ENCODE measurements at places on chromosomes 5 and 9.

DNA sequence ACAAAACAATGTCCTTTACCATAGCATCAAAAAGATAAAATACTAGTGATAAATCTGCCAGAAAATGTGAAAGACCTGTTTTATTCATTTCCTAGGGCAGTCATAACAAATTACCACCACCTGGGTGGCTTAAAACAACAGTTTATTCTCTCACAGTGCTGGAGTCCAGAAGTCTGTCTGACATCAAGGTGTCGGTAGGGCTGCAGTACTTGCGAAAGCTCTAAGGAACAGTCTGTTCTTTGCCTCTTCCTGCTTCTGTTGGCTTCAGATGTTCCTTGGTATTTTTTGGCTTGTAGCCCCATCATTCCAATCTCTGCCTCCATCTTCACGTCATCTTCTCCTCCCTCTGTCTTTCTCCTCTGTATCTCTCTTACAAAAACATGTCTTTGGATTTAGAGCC is 51.0 kb downstream of the PTPDC1 start:
- no peak for DNase-seq

DNA sequence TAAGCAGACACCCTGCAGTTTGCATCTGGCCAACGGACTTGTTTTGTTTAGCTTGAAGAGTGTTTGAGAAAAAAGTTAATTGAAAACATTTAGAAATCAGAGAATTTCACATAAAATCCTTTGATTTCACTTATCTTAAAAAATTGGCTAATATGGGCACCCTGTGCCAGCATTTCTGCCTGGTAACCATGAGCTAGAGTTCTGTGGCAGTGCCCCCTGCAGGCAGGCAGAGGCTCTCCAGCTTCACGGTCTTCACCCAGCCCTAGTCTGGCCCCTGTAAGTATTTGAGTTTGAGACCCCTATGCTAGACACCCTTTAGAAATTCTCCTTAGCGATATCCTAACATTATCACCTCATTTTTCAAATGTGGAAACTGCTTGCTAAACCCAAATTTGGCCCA is 18.8 kb upstream of the FANCC start:
- no peak for DNase-seq

GRCh38 chr5:10635257-10635866 is 71.5 kb downstream of the ANKRD33B start:
- DNase-seq: no peak

DNA sequence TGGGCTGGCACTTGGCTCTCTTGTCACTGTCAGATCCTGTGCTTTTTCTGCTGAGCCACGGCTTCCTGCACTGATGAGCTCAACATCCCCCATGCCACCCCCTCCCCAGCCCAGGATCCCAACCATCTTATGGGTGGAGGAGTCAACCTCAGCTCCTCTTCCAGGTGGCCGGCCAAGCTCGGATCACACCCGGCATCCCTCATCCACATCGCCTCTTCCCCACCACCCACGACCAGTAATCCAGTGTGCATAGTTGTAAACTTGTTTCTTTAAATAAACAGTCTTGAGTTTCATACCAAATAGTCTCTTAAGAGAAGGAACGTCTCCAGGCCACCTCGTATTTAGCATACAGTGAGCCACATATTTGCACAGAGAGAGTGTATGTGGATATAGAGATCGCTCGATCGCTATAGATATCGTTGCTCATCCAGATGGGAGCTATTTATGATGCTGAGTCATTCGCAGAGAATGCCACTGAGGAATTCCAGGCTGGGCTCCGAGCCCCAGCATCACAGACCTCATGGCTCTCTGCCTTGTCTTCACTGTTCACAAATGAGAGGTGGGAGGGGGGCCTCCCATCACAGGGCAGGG is 61.8 kb upstream of the CPLX2 start:
- no peak for DNase-seq

- no peak for DNase-seq
These were observed 236.7 kb upstream of the CCNH start for GRCh38 chr5:87649455-87649854.

- no peak for DNase-seq
These were observed 68.2 kb downstream of the LRSAM1 start for GRCh38 chr9:127519301-127520166.

DNA sequence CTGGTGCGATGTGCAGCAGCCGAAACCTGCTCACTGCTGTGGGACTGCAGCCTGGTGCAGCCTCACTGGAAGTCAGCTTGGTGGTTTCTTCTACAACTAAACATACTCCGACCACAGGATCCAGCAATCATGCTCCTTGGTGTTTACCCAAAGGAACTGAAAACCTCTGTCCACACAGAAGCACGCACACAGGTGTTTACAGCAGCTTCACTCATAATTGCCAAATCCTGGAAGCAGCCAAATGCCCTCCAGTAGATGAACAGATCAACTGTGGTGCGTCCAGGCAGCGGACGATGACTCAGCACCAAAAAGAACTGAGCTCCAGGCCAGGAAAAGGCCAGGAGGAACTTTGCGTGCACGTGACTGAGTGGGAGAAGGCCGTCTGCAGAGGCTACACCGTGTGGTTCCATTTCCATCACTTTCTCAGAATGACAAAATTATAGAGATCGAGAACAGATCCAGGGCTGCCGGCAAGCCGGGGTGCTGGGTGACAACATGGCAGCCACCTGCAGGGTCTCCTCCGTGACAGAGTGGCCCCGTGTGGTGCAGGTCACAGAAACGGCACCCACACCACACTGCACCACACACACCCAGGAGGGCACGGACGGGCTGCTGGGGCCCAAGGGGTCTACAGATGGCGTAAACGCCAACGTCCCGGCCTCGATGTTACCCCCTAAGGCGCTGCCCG is 23.1 kb upstream of the NSMF start:
- no peak for DNase-seq

DNA sequence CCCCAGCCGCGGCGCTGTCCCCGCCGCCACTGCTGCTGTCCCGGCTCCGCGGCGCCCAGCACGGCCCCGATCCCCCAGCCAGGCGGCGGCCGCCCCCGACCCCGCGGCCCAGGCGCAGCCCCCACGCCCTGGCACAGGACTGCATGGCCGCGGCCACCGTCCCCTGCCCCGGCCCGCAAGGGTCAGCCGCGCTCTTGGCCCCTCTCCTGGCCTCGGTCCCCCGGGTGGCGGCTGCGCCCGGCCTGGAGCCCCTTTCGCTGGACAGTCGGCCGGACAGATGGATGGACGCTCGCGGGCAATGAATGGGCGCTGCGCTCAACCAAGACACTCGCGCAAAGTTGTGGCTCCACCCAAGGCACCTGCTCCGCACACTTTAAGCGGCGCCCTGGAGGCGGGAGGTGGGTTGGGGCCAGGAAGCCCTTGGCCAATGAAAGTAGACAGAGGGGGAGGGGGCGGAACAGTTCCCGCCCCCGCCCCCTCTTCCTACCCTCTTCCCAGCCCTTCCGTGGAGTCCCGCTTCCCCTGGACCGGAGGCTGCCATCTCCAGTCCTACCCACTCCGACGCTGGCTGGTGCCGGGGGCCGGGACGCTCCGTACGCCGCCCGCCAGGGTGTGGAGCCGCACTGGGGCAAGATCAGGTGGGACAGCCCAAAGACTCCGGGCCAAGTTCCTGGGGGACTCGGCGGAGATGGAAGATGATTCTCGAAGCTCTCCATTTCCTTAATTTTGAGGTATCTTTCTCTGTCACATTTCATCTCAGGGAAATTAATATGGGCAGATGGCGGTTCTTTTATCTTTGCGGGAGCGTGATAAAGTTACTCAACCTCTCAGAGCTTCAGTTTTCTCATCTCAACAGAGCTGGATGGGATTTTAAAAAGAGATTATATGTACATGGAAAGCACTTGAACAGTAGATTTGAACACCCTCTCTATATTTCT is at the start of gene GLDC:
TSS of gene GLDC (minus strand) at position 375 of the 938 bp plus-strand sequence. CDS start at position 145, 230 bp downstream.
- DNase-seq: no peak

DNA sequence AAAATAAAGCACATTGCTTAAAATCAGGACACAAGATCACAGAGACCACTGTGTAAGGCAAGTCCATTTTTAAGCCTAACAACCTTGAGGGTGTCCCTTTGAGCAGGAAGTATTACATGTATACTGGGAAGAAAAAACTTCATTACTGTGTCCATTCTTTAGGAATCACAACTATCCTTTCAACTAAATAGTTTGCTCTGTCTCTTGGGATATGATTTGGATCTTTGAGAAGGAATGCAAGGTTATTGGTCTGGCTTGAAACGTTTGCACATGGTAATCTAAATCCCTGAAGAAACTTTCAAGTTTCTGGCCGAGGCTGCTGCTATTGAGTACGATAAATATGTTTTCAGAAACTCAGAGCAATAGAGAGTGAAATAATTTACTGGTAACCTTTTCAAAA is 923.0 kb upstream of the SEMA6A start:
- no peak for DNase-seq

DNA sequence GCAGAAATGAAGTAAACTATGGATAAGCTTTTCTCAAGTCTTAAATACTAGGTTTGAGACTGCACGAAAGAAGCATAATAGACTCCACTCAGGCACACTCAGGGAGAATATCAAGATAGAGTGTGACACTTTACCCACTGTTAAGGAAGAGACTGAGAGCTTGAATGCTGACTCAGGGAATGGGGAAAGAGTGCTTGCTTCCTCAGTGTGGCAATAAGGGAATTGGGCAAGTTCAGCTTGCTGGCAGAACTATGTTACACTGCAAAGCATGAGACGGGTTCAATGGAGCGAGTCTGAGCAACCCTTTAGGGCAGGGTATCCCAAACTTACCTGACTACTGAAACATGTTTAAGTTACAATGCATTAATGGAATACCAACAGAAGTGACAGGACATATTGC is 237.7 kb upstream of the MEF2C start:
- no peak for DNase-seq

- DNase-seq: no peak
These were observed 50.2 kb upstream of the DNAH5 start for GRCh38 chr5:13994621-13995253.

- no peak for DNase-seq
These were observed 150.3 kb downstream of the CDH18 start for GRCh38 chr5:19837536-19838174.

- no peak for DNase-seq
These were observed 2276.3 kb downstream of the MAT2B start for GRCh38 chr5:165781738-165782137.
